ENCODE measurements at places on chromosomes 1 and 21.

- no peak for DNase-seq
Observed at GRCh38 chr1:82820816-82821215, 1020.1 kb downstream of the ADGRL2 start.

DNA sequence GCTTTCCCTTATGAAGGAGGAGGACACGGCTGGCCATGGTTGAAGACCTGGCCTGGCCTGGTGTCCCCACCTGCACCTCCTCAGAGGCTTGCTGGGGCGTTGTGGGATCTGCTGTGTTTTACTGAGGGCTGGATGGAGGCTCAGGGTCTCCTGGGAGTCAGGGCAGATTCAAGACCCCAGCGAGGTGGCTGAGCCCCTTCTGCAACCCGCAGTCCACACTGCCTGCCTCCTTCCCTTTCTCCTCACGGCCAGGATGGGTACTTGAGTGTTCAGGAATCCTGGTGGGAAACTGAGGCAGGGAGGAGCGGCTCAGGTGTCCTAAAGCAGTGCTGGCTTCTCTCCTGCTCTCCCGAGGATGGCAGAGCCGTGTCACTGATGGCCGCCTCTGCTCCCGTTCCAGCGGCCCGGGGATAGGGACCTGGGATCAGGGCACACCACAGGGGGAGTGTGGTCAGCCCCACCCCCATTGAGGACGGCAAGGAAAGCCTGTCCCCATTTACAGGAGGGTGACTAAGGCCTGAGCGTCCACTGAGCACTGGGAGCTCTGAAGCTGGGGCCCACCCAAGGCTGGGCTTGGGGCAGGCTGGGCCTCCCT is 47.5 kb downstream of the TRPM2 start:
- DNase-seq = no peak

DNA sequence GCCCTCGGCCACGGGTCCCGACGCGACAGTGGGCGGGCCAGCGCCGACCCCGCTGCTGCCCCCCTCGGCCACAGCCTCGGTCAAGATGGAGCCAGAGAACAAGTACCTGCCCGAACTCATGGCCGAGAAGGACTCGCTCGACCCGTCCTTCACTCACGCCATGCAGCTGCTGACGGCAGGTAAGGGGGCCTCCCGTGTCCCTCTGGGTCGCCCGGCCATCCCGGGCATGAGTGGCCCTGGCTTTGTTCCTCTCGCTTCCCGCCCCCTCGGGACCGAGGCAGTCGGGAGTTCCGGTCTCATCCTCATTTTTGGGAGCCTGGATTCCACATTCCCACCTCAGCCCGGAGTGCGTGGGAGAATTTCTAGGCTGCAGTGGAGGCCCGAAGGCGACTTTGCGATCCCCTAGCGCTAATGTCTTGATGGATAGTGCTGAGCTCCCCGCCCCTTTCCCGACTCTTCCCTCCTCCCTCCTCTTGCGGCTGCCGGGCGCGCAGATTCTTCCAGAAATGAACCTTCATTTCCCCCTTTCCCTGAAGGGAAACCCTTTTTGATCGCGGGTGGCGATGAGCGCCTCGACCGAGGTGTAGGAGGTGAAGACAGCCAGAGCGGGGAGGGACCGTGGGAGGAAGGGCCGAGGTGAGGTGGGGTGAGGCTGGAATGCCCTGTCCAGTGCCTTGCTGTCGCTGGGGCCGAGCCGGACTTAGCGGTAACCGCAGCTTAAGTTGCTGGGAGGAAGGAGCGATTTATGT is 705 bp downstream of the KHDRBS1 start:
- DNase-seq = peak; percentile 36

DNA sequence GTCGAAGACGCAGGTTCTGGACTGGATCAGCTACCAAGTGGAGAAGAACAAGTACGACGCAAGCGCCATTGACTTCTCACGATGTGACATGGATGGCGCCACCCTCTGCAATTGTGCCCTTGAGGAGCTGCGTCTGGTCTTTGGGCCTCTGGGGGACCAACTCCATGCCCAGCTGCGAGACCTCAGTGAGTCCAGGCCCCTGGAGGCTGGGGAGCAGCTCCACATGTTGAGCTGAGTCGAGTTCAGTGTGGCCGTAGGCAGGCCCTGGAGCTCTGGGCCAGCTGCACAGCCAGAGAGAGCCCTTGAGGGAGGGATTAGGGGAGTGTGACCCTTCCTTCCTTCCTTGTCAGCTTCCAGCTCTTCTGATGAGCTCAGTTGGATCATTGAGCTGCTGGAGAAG is 1.6 kb downstream of the ELF3 start:
- no peak for DNase-seq

DNA sequence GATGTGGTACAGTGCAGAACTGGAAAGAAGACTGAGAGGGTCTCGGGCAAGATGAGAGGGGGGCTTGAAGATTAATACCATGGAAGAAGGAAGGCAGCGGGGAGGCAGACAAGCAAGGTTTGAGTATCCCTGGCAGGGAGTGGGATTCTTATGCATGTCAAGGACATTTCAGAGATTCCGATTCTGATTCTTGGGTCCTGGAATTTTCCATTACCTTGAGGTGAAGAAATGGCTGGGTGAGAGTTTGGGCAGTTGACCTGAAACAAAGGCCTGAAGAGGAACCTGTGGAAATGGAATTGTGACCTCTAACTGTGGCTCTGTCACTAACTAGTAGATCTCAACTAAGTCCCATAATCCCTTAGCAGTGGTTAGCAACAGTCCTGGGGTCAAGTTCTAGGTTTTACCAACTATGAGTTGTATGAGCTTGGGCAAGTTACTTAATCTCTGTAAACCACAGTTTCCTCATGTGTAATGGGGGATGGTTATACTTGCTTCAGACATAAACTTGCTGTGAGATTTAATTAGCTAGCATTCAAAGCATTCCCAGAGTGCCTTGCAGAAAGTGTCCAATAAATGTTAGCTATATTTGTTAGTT is 8.6 kb upstream of the ACTN2 start:
- DNase-seq = no peak

- DNase-seq = no peak
Observed at GRCh38 chr1:167121375-167122120, 27.7 kb downstream of the STYXL2 start.

DNA sequence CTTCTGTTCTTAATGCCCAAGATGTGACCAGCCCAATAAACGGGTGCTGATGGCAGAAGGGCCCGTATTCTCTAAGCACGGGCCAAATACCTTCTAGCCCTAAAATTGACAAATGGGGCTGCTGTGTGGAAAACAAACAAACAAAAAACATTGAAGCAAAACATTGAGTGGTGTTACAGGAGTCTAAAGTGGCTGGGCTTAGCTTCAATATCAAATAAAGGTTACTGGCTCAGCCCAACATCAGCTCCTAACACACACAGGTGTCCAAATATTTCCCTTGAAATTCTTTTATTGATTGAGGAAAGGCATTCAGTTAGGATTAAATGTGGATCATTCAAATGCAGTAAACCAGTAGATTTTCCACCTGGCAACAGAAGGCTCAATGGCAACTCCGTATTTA is 13.3 kb upstream of the TTF2 start:
- DNase-seq = no peak

Data from IMR-90 (cell line).